ENCODE measurements at places on chromosomes 6 and 20. TPM values are rescaled to one million over a fixed set of nuclear protein-coding genes. Genes with fewer than 3 reads are reported as not detected.

- no peak for DNase-seq
Observed at GRCh38 chr20:45433316-45433715, 17.4 kb downstream of the PIGT start.

- DNase-seq, result peak; percentile 87
Observed at GRCh38 chr6:46781478-46782378, 11.5 kb upstream of the MEP1A start.

DNA sequence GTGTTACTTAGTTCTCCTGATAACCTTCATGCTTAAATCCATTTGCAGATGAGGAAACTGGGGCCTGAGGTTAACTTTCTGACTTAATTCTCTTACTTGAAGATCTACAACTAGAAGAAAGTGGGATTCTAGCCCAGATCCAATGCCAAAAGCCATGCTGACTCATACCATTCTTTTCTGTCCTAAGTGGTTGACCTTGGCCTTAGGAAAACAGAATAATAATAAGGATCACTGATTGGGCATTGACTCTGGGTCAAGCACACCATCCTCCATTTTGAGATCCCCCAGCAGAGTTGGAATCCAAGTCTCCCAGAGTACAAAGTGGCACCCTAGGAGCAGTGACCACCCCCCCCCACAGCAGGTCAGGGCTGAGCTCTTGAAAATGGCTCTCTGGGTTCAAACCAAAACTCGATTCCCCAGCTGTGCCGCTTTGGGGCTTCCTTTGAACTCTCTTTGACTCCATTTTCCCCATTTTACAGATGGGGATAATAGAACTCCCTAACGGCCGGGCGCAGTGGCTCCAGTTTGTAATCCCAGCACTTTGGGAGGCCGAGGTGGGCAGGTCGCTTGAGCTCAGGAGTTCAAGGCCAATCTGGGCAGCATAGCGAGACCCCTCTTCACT lies 12.8 kb upstream of the ZNF217 start:
- DNase-seq, result peak; percentile 83

GRCh38 chr6:36650848-36651478 lies 27.6 kb upstream of the CDKN1A start:
- DNase-seq, result no peak

EFCAB8 gene
- not detected for total RNA-seq

FRMD1 gene
- total RNA-seq, result not detected

SLC52A3 gene
- total RNA-seq, result 5.9 TPM

VNN1 gene
- total RNA-seq, result 0.12 TPM
